Stimulated activated CD4-positive, alpha-beta T cell treated with anti-CD3 and anti-CD28 coated beads, Interleukin-1b, Interleukin-23, amount 100 ng/mL, for 1 hour (primary cell): ENCODE measurements at places on chromosomes 1 and 21.
A peak's percentile ranks its signal among the peaks of the same experiment; 100 is the strongest.

GRCh38 chr1:83086346-83086745 is 912.6 kb downstream of the TTLL7 start:
- no peak for DNase-seq

GRCh38 chr1:30399026-30399425 is 324.4 kb downstream of the MATN1 start:
- no peak for DNase-seq

DNA sequence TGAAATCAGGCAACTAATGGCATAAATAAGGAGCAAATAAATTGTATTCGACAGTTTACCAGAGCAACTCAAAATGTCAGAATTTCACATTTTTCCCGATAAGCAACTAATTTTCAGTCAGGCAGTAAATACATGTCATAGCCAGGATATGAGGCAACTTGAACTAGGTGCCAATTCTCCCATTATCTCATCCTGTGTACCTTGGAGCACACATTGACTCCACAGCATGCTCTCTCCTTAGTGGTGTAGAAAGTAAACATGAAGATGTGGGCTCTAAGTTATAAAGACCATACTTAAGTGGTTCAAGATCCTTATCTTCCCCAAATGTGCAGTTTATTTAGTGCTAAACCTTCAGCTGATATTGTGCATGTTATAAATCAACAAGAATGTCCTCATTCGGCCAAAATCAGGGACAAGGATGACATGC is 197.8 kb downstream of the VAV3 start:
- no peak for DNase-seq

GRCh38 chr1:59123081-59123681 is 173.7 kb upstream of the FGGY start:
- no peak for DNase-seq

DNA sequence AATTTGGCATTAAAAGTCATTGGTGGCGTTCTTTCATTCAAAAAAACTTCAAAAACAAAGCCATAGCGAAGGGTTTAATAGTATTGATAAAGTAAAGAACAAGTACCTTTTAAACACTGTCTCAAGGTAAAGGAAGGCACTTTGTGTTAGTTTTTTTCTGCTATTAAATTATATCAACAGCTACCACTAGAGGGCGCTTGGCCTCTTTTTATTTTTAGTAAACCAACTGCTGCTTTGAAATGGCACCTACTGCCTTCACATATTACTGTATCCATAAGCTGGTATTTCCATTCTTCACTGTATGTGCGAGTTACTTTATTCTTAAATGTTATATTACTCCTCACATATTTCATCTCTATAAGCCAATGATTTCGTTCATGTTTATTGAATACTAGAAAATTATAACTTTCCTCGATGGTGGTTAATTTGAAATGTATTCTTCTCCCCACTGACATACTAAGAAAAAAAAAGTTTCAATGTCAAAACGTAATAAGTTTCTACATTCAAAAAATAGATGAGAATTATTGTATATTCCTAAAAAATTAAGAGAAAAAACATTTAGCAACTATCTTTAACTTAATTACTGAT is 125.7 kb upstream of the CXADR start:
- DNase-seq = peak; percentile 5

DNA sequence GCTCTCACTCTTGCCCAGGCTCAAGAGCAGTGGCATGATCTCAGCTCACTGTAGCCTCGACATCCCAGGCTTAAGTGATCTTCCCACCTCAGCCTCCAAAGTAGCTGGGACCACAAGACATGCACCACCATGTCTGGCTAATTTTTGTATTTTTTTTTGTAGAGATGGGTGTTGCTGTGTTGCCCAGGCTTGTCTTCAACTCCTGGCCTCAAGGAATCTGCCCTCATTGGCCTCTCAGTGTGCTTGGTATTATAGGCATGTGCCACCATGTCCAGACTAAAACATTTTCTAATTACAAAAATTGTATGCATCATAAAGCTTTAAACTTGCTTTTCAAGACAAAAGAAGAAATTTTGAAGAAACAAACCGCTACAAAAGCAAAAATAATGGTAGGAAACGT is 20.1 kb downstream of the CBR1 start:
- DNase-seq = no peak

DNA sequence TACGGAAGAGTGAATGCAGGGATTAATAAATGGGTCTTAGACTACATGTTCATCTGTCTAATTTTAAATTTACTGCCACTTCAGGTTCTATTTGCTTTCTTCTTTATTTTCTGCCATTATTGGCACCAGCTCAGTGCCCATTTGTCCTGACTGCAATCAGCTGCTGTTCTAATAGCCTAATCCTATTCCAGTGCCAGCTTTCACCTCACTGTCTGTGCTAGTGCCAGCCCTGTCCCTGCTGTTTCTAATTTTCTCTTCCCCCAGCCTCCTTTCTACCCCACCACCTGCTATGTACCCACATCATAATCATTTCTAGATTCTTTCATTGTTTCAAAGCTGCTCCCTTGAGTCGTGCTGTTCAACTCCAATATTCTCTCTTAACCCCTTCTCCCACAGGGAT is 86.4 kb downstream of the KCNK1 start:
- DNase-seq = no peak

DNA sequence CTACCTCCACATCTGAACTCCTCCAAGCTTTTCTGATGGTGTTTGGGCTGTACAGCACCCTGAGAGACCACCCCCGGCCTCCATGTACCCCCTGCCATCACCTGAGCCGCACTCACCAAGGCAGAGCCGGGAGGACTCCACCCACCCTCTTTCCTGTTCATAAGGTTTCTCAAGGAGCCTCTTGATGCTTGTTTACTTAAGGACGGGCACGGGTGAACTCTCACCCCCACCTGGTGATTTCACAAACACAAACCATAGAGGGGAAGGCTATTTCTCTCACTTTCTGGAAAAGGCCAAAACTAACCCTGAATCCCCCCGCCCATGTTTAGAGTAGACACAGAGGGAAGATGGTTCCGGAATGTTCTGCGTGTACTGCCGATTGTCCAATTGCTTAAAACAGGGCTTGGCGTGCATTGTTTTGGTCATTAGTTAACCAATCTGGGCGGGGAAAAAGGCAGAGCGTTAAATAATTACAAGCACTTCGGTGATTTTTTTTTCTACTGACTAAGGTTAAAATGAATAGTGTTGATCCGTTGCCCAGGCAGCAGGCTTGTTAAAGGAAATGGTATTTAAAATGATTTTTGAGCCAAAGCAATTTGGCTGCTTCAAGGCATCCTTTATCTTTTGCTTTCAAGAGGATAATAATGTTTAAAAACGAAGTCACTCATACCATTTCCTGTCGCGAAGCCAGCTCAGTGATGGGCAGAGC is 279.8 kb upstream of the VAMP3 start:
- no peak for DNase-seq

DNA sequence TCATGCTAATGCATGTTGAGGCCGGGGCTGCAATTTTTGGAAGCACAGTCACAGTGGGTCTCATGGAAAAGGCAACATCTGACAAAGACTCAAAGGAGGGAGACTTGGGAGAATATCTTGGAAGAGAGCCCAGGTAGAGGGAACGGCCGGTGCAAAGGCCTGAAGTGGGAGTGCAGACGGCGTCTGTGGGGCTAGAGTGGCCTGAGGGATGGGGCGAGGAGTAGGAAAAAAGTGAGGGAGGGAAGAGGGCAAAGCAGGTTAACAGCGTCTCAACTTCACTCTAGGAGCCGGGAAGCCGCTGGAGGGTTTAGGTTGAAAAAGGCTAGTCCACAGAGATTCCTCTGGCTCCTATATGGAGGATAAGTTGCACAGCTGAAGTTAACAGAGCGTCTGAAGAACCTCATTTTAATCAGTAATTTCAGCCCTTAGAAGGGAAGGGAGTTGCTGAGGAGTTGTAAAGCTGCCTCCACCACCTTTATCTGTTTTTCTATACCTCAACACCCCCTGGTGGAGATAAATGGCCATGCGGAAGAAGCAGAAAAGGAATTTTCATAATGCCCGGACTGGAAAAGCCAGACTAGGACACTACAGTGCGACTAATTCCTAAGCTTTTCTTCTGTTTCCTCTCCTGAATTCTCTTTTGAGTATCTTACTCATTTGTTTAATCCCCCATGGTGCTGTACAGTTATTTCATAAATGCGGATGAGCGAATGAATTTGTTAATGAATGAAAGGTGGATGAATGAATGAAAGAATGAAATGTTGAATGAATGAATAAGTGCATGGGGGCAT is 78.7 kb upstream of the ZNF281 start:
- no peak for DNase-seq

GRCh38 chr21:36065497-36066036 is 4.3 kb upstream of the CBR1 start:
- no peak for DNase-seq

GRCh38 chr1:67058242-67058641 is 4.3 kb upstream of the SLC35D1 start:
- no peak for DNase-seq

- no peak for DNase-seq
These were observed 2.8 kb upstream of the NGF start for GRCh38 chr1:115340879-115341278.

GRCh38 chr1:20337581-20337980 is 46.9 kb downstream of the VWA5B1 start:
- DNase-seq = no peak

DNA sequence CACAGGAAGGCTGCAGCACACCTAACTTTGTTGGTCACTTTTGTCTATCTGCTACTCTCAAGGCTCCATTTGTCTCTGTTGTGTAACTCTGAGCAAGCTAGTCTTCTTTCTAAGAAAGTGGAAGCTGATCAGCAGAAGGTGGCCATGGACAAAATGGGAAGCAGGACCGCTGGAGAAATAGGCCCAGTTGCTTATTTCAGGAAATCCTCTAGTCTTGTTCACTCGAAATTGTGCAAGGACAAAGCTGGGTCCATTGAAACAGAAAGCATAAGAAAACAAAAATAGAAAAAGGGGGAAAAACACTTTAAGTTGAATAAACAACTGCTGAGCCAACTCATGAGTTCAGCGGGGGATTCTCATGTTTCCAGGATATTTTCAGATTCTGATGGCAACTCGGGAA is 150.1 kb downstream of the PBX1 start:
- DNase-seq = no peak

GRCh38 chr1:184555665-184556641 is 169.1 kb downstream of the C1orf21 start:
- DNase-seq = no peak

DNA sequence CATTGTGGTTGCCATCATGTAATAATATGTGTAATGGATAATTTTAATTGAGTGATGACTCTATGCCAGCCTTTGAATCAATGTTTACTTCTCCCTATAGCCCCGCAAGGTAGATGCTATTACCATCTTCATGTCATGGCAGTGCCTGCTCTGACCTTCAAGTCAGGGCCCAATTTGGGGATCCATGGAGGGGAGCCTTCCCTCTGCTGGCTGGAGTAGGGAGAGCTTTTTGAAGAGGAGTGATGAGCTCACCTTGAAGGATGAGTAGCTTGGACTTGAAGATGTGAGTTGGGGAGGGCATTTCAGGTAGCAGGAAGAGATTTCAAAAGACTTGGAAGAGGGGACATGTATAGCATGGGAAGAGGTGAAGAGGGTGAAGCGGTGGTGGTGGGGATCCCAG is 189.2 kb downstream of the FOXD2 start:
- DNase-seq = no peak

- DNase-seq = no peak
These were observed 1.9 kb upstream of the SAMSN1 start for GRCh38 chr21:14547834-14548513.

DNA sequence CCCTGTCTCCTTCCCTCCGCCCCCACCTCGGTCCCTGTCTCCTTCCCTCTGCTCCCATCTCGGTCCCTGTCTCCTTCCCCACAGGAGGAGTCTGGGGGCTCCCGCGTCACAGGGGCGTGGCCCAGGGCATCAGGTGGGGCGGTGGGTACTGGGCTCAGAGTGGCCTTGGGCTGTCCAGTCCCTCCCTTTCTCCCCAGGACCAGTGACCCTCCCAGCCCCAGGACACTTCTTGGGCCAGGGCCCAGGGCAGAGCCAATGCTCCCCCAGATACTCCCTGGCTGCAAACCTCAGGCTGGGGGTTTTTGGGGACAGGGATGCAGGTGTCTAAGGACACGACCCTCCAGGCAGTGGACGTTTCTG is 6.8 kb upstream of the RNF223 start:
- no peak for DNase-seq

DNA sequence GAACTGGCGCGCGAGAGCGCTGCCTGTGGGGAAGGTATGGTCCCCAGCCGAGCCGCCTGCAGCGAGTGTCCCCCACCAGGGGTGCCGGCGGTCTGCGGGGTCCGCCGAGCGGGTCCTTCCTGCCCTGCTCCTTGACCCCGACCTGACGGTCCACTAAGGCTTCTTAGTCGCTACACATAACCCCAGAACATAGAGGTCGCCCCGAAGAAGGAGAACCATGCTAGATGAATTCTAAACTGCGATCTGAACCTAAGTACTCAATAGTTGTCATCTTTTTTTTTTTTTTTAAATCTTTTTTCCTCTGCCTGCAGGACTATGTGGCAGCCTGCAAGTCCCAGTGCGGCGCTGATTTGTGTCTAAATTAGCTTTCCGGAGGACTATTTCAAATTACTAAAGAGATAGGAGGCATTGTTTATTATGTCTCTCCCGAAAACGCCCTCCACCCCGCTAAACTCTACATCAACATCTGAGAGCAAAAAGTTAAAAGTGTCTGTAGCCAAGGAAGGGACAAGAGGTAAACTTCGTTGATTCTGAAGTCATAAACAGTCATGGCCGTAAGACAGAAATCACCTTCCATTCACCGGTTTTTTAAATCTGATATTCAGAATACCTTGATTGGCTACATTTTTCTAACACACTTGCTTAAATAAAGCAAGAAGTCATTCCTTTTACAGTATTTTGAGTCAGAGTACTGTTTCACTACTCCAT is 476 bp downstream of the AXDND1 start:
- no peak for DNase-seq

- DNase-seq = no peak
These were observed 6.9 kb upstream of the GPATCH4 start for GRCh38 chr1:156608036-156608674.

GRCh38 chr1:93255222-93256079 is 74.9 kb downstream of the CCDC18 start:
- no peak for DNase-seq

DNA sequence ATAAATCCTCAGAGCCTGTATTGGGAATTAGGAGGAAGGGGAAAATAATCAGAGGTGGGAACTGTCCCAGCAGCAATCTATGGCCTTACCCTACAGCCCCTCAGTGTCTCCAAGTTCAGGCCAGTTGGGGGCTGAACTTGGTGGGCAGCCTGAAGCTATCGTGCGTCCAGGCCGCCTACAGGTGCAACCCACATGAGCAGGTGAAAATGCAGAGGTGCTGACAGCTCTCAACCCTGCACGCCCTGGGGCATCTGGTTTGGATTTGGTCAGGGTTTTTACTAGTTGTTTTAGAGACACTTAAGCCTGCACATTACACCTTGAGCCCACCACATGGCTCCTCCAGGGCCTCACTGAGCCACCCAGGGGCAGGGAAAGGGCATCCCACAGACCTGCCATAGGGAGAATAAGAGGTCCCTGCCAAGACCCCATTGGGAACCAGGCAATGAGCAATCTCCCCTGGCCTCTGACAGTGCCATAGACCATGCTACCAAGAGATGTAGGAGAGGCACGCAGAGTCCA is 209.5 kb downstream of the FOXD2 start:
- no peak for DNase-seq

DNA sequence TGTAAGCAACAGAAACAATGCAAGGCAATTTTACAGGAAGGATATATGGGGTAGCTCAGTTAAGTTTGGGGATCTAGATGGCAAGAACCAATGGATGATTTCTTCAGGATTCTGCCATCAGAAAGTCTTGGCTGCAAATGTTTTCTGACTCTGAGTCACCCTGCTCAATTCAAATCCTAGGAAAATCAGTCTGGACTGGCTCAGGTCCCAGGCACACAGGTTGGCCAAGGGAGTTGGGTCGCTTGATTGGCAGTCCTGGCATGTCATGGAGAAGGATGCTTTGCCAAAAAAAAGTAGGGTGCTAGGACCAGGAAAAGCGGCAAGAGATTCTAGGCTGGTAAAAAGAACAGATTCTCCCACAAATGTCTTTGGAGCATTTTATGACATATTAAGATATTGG is 28.9 kb upstream of the S1PR1 start:
- DNase-seq = no peak
